ENCODE measurements at places on chromosomes 5 and 9.
A peak's percentile ranks its signal among the peaks of the same experiment; 100 is the strongest.

GRCh38 chr5:137312011-137312410, 187.1 kb downstream of the SPOCK1 start:
- DNase-seq: peak; percentile 36

DNA sequence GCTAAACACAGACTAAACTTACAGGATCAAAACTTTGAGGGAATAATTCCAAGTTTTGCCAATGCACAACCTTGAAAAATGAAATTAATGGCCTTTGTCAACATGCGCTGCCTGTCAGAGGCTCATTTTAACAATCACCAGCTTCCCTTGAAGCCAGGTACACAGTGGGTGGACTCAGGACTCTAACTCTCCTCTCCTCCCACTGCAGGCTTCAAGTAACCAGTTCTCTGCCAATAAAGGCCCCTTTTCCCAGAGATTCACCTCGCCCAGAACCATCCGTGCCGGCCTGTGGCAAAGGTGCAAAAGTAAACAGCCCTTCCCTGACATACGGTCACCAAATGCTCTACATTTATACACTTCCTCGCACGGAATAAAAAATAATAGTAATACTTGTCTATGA, 18.4 kb upstream of the FBP2 start:
- no peak for DNase-seq

DNA sequence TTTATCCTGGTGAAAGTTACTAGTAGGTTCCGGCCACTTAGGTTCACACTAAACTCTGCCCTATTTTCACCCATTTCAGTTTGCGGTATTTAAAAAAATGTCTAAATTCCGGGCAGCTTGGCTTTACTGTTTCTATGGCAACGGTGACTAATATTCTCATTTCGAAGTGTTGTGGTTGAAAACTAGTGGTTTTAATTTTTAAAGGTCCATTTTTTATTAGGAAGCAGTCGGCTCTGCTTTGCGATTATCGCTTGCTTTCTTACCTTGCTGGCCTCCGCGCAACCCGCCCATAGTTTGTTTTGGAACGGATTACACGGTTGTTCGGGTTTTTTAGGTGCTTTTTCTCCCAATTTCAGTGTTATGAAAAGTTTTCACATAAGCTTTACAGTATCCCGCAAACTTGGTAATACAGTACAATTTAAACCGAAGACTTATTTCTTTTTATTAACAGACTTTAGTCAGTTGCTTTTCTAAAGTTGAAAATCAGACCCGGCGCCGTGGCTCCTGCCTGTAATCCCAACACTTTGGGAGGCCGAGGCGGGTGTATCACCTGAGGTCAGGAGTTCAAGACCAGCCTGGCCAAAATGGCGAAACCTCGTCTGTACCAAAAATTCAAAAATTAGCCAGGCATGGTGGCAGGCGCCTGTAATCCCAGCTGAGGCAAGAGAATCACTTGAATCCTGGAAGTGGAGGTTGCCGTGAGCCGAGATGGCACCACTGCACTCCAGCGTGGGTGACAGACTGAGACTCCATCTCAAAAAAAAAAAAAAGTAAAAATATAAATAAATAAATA, 1.6 kb downstream of the KDM4C start:
- no peak for DNase-seq

DNA sequence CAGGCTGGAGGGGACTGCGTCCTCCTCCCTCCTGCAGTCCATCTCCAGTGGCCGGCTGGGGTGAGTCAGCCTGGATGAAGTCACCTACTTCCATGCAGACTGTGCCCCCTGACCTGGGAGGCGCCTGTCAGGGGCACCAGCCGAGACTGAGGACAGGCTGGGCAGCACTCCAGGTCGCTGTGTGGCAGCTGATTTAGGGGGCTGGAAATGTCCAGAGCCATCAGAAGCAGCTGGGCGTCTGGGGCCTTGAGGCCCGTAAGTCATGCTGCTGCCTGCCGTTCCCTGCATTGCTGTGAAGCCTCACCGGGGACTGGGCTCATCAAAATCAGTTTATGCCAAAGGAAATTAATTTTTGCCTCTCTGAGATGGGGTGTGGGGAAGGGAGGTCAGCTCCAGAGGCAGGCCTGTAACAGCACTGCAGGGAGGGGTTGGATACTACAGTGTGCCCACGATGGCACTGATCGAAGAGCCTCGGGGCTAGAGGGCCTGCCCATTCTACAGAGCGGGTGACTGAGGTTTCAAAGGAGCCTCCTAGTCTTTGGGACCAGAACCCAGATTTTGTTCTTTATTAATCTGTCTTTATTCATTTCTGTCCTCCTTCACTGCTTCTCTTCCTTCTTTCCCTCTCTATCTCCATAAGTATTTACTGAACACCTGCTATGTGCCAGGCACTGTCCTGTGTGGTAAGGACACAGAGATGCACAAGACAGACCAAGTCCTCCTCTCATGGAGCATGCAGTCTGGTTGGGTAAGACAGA, 70.4 kb upstream of the PSD2 start:
- DNase-seq: no peak

- DNase-seq: no peak
Measured at GRCh38 chr9:7770111-7770510, 29.5 kb downstream of the DMAC1 start.

DNA sequence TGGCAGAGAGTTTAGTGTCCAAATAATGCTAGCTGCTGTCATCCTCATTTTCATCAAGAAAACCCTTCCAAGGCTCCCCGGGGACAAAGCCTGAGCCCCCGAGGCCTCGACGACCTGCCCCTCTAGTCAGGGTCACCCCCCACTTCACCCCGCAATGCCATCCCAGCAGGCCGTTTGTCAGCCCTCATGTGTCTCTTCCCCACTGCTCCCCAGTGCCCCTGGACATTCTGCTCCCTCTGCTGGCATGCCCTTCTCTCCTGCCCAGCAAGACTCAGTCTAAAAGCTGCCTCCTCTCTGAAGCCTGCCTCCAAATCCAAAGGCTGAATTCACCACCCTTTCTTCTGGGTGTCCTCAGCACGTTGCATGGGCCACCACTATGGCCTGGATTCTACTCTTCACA, 59.3 kb downstream of the PAX5 start:
- peak; percentile 42 for DNase-seq

GRCh38 chr5:119750887-119751733, 121.8 kb downstream of the FAM170A start:
- DNase-seq: no peak
